ENCODE measurements at places on chromosomes 1 and 21. TPM values are rescaled to one million over a fixed set of nuclear protein-coding genes. Genes with fewer than 3 reads are reported as not detected.

Gene RHBDL2
- total RNA-seq: not detected

Gene GNG4
- 10.6 TPM for total RNA-seq

Gene BNIPL
- 0.86 TPM for total RNA-seq

Gene DENND1B
- 9.6 TPM for total RNA-seq

Gene ACTRT2
- not detected for total RNA-seq

Data from HCT116 (cell line).